ENCODE measurements at places on chromosomes 3 and 15.

GRCh38 chr3:31086698-31087097, 192.2 kb upstream of the GADL1 start:
- no peak for DNase-seq

- DNase-seq = no peak
These were observed 10.0 kb upstream of the TBC1D5 start for GRCh38 chr3:17752436-17752835.

DNA sequence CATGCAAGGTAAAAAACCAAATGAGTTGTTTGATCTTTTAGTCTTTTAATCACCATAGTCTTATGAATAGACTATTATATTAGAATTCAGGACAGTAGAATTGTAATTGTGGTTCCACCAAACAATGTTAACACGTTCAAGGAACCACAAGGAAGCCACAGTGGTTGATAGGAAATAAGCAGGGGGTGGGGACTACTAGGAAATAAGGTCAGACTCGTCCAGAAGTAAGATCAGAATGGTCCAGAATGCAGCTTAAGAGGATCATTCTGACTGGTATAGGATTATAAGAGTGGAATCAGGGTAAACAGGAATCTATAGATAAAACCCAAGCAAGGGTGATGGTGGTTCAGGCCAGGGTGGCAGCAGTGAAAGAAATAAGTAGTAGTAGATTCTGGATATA, 7.5 kb downstream of the MYNN start:
- no peak for DNase-seq

DNA sequence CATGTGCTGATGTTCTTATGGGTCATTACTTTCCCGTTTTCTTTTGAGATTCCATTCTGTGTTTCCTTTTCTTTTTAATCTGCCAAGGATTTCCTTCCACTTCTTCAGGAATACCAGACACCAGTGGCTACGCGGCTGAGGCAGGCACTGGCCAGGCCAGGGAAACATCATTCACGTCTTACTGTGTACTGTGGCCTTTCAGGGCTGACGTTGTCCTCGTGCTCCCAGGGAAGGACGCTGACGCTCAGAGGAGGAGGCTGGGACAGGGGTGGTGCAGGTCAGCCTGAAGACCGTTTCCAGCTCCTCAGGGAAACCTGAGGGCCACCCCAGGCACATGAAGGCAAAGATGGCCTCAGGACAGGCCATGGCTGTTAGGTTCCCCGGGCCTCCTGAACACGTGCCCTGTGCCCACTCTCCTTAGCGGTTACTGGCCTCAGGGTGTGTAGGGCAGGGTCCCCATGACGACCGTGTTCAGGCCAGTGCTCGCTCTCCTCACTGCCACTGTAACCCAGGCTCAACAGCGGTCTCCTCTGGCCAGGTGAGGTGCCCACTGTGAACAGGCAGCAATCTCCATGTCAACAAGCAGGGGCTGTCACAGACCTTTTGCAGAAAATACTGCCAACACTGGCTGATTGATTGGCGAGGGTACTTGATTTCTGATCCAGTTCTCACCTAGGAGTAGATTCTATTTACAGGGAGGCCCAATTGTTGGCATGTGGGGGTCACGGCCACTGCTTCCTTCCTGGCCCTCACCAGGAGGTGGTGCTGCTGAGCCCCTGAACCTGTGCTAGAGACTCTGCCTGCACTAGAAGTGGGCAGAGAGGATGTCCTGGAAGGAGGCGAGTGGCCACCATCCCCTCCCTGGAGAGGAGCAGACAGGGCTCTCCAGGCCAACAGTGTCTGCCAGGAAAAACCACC, 169.5 kb downstream of the ATP10A start:
- DNase-seq = no peak
